ENCODE measurements at places on chromosomes 1 and 21.

- peak; percentile 25 for DNase-seq
Measured at GRCh38 chr1:224223819-224224714, 41.0 kb downstream of the DEGS1 start.

- DNase-seq: peak; percentile 67
Measured at GRCh38 chr1:162391790-162392563, 10.4 kb downstream of the C1orf226 start.

GRCh38 chr1:93033029-93033428, 46.1 kb upstream of the MTF2 start:
- DNase-seq: no peak

- DNase-seq: no peak
Measured at GRCh38 chr1:173393659-173394000, 83.5 kb upstream of the PRDX6 start.

DNA sequence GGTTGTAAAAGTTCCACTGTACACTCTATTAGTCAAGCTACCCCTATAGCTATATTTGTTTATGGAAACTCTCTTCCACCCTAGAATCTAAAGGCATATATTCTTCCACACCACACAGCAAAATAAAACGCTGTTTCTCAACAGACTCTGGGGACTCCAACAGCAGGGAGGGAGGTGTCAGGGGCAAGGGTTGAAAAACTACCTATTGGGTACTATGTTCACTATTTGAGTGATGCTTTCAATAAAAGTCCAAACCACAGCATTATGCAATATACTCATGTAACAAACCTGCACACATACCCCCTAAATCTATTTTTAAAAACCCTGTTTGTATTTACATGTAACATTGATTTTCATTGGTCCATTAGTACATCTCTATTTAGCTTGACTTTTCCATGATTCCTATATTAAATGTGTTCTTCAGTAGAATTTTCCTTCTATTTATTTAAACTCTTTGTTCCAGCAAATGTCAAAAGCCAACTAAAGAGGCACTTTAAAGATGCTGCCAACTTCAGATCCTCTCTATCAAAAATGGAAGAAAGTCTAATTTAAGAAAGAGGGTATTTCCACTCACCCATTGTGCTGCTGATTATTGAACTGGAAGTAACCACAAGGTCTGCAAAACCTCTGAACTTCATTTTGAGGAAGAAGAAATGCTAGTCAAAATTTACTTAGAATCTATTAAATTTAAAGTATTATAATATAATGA, 26.2 kb downstream of the RGS7 start:
- no peak for DNase-seq

DNA sequence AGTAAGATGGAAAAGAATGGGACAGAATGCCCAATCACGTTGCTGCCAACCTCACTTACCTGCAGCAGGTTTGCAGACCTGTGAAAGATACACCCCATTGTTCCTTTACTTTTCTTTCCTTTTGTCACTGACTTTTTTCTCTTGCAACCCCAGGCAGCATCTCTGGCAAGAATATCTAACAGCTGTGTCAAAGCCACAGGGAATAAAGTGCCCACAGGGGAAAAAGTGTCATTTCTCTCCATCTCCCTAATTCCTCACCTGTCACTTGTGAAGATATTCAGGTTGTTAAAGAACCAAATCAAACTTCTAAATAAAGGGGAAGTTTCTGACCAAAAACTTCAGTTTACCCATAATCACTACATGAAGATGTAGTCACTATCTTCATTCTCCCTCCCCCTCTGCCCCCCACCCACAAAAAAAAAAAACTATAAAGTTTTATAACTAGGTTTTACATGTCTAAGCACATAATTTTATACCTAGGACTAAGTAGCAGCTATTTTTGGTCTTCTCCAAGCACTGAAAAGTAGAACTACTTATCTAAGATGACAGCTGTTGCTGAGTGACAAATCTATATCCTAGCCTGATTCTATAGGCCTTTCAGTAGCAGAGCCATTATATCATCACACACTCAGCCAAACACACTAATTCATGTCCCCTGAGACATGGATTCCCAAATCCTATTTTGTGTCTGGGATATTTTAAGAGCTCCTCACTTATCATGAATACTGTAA, 54.9 kb downstream of the TBX15 start:
- DNase-seq: no peak

- DNase-seq: no peak
Measured at GRCh38 chr1:47435506-47436303, 2.1 kb upstream of the FOXD2 start.

DNA sequence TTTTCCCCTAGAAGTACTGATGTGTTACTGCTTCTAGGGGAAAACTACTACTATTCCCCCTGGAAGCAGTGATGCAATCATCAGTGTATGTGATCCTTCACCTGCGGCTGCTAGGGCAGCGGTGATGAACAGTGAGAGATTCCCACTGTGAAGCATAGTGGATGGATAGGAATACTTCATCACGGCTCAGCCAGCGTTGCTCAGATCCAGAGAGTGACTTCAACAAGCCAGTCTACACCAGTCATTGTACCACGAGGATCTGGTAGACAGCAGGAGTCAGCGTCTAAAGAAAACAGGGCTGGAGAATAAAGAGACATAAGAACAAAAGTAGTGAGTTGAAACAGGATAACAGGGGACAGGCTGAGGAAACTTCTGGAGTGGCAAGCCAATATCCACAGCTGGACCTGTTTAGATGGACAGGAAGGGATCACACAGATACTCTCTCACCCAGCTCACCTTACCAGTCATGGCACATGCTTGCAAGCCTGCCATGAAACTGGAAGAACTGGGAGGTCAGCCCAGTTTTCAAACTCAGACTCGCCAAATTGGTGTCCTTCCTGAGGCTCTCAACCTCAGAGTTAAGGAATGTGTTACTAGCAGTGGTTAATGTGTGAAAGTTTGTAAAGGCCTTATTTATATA, 42.4 kb upstream of the LRRC52 start:
- DNase-seq: no peak

DNA sequence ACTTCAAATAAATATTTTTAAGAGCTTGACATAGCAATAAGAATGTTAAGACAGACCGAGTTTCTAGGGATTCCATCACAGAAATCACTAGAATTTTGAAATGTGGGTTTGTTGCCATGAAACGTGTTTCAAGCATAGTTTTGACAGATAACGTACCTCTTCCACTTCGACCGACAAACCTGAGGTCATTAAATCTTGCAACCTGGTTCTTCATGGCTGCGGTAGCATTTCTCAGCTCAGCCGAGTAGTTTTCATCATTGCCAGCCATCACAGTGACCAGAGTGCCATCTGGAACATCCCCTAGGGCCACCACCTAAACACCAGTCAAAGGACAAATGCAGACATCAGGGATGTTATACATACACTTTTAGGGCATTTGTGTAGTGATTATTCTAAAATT, 168.7 kb downstream of the RUNX1 start:
- no peak for DNase-seq

- DNase-seq: no peak
Measured at GRCh38 chr1:220770245-220770913, 16.3 kb upstream of the MTARC1 start.

DNA sequence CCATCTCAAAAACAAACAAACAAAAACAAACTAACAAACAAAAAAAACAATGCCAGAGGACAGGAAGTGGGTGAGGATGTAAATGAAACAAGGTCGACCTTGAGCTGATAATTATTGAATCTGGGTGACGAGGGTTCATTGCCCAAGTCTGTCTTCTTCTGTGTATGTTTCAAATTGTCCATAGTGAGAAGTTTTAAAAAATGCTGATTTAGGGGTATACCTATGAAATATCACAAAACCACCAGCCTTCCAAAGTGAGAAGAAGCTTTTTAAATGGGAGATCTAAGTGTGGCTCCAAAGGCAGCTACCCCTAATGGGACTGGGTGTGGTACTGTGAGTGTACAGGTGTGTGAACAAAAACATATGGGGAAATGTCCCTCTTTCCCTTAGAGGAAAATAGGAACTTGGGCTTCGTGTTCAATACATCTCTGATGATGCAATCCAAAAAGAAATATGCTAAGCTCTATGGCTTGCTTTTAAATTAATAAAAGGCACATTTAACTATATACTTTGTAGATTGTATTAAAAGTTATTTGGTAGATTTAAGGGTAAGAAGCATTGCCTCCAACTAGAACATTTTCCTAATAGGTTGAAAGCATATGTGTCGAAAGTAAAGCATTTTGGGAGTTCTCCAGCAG, 33.1 kb upstream of the VPS26C start:
- no peak for DNase-seq

DNA sequence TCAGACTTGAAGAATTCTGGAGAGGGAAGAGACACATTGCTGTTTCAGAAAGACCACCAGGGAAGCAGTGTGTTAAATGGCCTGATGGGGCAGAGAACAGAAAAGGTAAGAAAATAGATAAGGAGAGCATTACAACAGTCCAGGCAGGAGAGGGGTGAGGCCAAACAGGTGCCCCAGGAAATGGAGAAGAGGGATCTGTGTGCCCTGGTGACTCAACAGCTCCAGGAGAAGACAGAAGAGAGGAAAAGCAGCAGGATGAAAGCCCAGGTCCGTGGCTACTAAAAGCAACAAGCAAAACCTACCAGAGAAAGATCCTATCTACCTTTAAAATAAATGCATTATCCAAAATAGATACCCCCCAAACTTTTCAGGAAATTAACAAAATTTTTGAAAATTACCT, 9.2 kb downstream of the TP53BP2 start:
- no peak for DNase-seq

DNA sequence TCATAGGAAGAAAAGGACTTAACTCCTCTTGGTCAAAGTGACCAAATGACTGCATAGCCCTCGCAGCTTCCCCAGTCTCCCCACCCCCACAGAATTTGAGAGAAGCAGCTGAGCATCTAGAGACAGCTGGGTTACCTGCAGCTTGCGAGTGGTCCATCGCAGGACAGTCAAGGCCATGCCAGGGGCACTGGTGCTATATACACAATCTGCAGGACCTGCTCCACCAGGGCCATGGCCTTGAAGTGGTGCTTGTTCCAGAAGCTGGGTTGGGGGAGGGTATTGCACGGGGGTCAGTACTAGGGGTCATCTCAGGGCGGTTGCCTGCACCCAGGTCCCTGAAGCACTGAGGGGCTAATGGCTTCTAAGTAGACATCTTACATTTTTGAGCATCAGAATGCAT, 10.4 kb downstream of the MRTO4 start:
- no peak for DNase-seq

DNA sequence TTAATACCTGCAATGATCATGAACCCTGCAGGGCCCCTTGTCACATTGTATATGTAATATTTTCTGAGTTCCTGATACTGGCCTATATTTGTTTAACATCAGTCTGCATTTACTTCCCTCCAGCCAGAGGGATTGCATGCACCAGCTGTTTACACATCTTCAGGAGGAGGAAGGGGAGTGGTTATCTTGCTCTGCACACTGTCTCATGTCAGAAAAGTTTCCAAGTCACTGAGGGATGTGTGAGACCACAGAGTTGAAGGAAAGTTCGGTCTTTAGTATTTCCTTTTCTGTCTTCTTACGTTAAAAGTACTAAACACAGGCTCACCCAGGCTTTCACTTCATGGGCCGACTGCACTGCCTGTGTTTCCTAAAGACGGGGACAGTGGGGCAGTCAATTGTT, 574.1 kb downstream of the LMO4 start:
- DNase-seq: peak; percentile 9

GRCh38 chr1:17045150-17045549, 8.7 kb downstream of the SDHB start:
- DNase-seq: no peak

DNA sequence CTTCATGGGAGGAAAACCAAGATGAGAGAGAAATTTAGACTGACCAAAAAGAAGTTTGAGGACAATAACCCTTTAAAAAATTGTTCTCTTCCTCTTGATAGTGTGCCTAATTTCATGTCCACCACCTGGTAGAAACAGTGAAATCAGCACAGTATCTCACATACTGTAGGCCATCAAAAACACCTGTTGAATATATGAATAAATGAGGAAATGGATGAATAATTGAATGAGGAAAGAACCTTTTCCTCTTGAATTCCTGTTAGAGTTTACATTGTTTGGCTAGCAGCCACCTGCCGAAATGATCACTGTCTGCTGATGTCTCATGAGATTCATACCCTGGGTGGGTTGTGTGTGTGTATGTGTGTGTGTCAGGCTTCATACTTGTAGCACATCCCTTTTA, 198.7 kb upstream of the PBX1 start:
- no peak for DNase-seq

- DNase-seq: no peak
Measured at GRCh38 chr1:172630868-172631267, 28.0 kb upstream of the FASLG start.

DNA sequence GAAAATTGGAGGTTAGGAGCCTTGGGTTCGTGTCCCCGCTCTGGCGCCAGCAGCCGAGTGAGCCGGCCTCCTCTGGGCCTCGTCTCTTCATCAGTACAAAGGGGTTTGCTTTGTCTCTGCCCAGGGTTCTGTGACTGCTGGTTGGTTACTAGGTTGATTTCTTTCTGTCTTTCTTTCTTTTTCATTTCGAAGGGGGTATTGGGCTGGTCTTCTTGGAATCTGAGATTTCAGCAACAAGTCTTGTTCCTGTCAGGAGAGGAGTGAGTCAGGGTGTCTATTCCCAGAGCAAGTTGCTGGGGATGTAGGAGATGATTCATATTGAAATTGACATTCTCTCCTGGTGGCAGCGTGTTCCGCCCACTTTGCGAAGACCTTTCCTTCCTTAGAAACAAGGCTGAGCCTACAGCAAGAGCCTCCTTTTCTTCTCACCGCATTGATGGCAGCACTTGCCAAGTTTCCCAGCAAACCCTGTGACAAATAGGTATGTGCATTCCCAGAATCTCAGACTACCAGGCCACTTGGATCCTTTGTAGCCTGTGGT, 79.2 kb downstream of the MAN1C1 start:
- no peak for DNase-seq

DNA sequence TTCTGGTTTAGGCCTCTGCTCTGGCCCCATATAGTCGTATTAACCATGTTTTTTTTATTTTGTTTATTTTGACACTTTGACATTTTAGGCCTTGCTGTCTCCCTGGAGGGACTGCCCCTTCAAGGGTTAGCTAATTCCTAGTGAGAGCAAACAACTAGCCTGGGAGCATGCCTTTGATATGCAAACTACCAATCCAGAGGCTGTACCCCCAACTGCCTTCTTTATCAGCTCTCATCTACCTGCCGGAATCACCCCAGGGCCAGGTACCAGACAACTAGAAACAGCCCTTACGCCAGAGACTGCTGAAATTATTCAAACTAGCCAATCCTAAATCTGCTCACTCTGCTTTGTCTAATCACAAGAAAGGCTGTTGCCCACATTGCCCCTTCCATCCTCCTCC, 13.0 kb upstream of the ST6GALNAC5 start:
- DNase-seq: no peak

- no peak for DNase-seq
Measured at GRCh38 chr1:29514361-29515169, 278.2 kb downstream of the PTPRU start.

GRCh38 chr1:152495066-152495675, 15.4 kb upstream of the LCE5A start:
- no peak for DNase-seq

GRCh38 chr21:31339721-31340120, 4.3 kb downstream of the TIAM1 start:
- no peak for DNase-seq

- no peak for DNase-seq
Measured at GRCh38 chr1:10819198-10819901, 22.9 kb upstream of the CASZ1 start.

GRCh38 chr1:46065405-46065804, 67.0 kb downstream of the PIK3R3 start:
- no peak for DNase-seq

- no peak for DNase-seq
Measured at GRCh38 chr1:85334962-85335361, 58.5 kb upstream of the BCL10 start.
